Vagina (tissue), 2 donors: ENCODE measurements at places on chromosomes 12 and 14. TPM values are rescaled to one million over a fixed set of nuclear protein-coding genes. Genes with fewer than 3 reads are reported as not detected.

GRCh38 chr12:54232790-54233189 is 44.0 kb upstream of the SMUG1 start:
- DNase-seq, result no peak

DNA sequence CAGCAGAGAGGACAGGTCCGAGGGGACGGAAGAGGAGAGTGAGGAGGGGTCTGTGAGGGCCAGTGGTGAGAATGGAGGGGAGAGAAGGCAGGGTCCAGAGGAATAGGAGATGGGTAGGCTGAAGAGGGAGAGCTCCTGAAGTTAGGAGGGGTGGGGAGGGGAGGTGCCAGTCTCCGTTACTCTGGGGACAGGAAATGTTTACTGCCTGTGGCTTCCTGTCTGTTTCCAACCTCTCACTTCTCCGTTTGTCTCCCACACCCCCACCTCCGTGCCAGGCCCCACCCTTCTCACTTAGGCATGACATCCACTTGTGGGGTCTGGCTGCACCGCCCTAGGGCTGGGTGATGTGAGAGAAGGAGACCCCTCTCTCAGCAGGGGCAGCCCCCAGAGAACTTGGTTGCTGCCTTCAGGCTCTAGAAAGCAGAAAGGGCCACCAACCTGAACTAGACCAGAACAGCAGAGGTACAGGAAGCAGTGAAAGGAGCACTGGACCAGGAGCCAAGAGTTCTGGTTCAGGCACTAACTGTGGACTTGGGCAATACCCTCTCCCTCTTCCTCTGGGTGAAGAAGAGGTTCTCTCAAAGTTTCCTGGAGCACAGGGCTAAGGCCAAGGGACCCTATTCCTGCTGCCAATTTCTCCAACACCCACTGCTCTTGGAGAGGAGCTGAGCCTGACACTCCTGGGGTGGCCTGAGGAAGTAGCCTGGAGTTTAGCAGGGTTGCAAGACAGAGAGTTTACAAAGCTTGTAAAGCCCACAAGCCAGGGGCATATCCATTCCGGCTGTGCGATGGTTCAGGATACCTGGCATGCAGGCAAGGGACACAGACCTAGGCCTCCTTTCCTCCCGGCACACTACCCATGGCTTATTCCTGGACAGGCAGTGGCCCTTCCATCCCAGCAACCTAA is 5.5 kb downstream of the ITGA5 start:
- DNase-seq, result no peak

GRCh38 chr14:70924521-70924920 is 17.3 kb downstream of the PCNX1 start:
- no peak for DNase-seq

GRCh38 chr12:103832048-103832997 is 8.7 kb downstream of the NT5DC3 start:
- no peak for DNase-seq

GRCh38 chr12:5391653-5392052 is 40.3 kb upstream of the NTF3 start:
- DNase-seq, result no peak

GRCh38 chr12:106840243-106840642 is 65.8 kb downstream of the RIC8B start:
- DNase-seq, result no peak

DNA sequence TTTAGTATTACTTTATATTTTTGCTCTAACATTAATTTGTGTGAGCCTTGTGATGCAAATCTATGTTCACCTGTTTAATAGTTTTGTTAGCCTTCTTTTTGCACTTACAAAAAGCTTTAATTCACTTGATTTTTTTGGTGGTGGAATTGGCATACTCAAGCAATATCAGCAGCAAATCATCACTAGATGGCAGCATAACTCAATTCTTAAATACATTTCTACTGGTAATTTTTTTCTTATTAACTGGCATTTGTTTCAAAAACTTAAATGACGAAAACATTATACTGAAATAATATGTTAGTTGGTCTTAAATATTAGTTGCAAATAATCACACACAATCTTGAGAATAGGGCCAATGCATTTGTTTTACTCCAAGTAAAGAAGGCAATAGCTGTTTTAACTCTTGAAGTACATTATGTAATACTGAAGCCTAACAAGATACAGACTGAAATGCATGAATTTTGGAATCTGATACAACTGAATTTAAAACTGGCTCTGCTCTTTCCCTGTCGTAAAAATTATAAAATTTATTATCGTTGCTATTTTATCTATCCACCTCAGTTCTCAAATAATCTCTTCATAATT is 151.5 kb downstream of the ATXN7L3B start:
- DNase-seq, result no peak

- no peak for DNase-seq
These were observed 63.0 kb upstream of the VRK1 start for GRCh38 chr14:96734076-96734622.

DNA sequence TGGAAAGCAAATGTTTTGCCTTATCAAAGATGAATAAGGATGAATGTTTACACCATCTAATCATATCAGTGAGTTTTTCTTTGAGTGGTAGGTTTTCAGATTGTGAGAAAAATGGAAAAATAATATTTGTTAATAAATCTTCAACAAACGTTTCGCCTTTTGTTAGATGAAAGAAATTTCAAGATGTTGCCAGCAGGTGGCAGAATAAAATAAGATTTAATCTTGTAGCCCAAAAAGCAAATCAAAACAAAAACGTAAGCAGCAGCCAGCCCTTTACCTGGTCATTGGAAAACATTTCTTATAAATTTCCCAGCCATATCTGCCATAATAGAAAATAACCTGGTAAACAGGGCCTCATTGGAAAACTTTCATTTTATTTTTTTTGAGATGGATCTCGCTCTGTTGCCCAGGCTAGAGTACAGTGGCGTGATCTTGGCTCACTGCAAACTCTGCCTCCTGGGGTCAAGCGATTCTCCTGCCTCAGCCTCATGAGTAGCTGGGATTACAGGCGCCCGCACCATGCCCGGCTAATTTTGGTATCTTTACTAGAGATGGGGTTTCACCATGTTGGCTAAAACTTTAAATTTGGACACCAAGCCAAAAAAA is 15.4 kb upstream of the TMEM120B start:
- DNase-seq, result no peak

The NEUROD4 gene
- not detected for total RNA-seq

The HRK gene
- not detected for total RNA-seq

The TMEM121 gene
- total RNA-seq, result 9.3 TPM

The NELL2 gene
- 16.9 TPM for total RNA-seq

The RBP5 gene
- 3.7 TPM for total RNA-seq

The PPFIA2 gene
- 5.2 TPM for total RNA-seq

The IL22 gene
- not detected for total RNA-seq
